ENCODE measurements at places on chromosomes 1 and 21.

DNA sequence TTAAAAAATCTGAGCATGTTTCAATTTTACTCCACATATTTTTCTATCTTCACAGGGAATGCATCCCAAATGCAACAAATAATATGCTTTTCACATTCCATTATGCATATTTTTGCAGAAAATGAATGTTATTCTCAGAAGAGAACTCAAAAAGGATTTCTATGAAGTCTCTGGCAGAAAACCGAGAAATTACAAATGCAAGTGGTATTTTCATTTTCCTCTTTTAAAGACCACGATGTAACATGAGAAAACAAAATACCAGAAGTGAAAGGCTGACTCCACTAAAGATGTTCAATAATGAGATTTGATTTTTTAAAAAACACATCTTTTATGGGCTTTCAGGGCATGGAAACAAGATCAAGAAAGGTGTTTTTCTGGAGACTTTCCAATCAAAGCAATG is 5.0 kb upstream of the PDC start:
- no peak for DNase-seq

GRCh38 chr1:7491109-7491817 is 279.8 kb upstream of the VAMP3 start:
- DNase-seq = no peak

DNA sequence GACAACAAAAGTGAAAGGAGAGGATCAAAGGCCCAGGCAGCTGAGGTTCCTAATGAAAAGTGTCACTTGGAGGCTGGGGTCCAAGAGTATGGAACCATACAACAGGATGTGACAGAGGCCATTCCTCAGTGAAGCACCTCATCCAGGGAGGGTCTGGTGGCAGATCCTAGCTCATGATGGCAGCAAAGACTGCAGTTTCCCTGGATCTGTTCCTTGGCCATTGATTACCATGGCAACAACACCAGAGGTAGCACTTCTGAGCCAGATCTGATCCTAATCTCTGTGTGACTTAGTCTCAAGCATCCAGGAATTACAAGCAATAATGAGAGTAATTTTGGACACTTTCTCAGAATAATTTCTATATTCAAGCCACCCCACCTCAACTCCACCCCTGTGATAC is 12.9 kb downstream of the FAM177B start:
- no peak for DNase-seq

GRCh38 chr1:92481971-92482664 is 4.6 kb downstream of the GFI1 start:
- peak; percentile 66 for DNase-seq
